Foreskin fibroblast (primary cell): ENCODE measurements at places on chromosomes 3 and 15.

GRCh38 chr3:106616556-106616955 is 747.7 kb upstream of the CBLB start:
- DNase-seq: no peak

- no peak for DNase-seq
Observed at GRCh38 chr3:118473343-118473742, 561.3 kb downstream of the IGSF11 start.

DNA sequence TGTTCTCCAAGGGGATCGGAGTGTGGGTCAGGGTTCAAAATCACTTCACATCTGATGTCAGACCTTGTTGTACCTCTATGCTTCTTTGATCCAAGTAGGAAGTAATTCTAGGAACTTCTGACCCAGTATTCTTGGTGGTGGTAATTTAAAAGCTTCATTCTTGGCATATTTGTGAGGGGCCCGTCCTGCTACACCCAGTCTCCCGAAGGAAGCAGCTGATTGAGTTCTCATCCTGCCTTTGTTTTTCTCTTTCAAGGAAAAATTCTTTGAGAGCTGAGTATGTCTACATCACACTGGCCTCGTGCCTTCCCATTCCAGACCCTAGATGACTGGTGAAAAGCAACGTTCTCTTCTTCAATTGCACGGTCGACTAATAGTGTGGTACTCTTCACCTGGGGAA is 234.4 kb upstream of the TPRG1 start:
- DNase-seq: no peak

DNA sequence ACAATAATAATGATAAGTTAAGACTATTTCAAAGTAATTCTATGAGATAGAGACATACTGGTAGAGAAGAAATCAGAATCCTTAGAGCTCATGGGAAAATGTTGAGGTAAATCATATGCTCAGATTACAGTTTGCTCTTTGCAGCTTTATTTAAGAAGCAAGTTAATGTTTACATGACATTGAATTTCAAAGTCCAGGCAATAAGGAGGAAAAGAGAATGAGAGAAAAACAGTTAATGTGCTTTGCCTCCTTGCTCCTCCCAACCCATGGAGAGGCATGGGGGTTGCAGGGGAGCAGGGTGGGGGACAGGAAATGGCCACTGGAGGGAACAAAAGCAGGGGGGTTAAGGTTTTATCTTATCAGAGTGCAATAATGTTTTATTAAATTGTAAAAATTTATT is 42.2 kb upstream of the ZBTB38 start:
- no peak for DNase-seq

DNA sequence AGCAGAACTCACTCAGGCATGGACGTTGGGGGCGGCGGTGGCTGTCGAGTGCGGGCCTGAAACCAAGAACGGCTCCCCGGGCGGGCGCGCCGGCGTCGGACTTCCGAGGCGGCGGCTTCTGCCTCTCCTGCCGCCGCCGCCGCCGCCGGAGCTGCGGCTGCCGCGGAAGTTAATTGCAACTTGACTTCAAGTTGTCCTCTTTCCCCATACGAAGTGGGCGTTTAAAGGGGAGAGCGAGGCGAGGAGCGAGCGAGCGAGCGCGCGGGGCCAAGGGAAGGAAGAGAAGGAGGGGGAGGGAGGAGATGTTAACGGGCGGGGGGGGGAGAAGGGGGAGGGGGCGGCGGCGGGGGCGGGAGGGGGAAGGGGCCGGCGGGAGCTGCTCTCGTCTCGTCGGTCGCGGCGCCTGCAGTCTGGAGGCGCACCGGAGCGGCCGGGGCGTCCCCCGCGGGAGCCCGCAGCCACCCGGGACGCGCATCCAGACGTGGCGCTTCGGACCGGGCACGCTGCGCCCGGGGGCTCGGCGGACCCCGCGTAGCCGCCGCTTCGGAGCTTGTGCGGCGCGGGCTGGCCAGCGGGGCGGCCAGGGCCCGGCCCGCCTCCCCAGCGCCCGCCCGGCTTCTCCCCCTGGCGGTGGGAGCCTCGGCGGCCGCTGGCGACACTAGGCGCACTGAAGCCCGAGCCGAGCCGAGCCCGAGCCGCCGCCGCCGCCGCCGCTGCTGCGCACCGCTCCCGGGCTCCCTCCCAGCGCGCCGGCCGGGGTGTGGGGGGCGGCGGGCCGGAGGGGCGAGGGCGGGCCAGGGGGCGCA is 19.7 kb upstream of the SATB1 start:
- DNase-seq: peak; percentile 49

- DNase-seq: no peak
Observed at GRCh38 chr3:119063471-119063870, 28.8 kb upstream of the IGSF11 start.

DNA sequence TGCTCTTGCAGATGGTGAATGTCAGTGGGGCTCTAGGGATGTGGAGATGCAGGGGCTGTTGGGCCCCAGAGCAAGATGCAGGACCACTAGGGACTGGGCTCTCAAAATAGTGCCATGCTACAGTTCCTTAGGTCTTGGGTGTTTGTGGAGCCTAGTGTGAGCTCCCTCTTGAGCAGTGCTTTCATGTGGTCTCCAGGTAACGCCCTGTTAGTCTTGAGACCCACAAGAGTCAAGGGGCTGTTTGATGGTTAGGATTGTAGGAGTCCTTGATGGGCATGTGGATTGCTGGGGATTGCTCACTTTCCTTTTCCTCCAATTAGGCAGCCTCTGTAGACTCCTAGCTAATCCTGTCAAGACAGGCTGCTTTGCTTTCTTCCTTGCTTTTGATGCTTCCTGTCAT is 56.0 kb downstream of the CCDC66 start:
- no peak for DNase-seq
